ENCODE measurements at places on chromosomes 3 and 15. TPM values are rescaled to one million over a fixed set of nuclear protein-coding genes. Genes with fewer than 3 reads are reported as not detected.

The CKMT1A gene
- not detected for total RNA-seq

The GOLGA6D gene
- 0.27 TPM for total RNA-seq

The FAM81A gene
- total RNA-seq = not detected

The SGO1 gene
- 0.68 TPM for total RNA-seq

The GABRB3 gene
- not detected for total RNA-seq

The PCYT1A gene
- 47.5 TPM for total RNA-seq

GRCh38 chr3:170711786-170712185, 125.9 kb upstream of the SLC7A14 start:
- no peak for DNase-seq

GRCh38 chr3:70546679-70547078, 234.2 kb upstream of the MDFIC2 start:
- DNase-seq = no peak

DNA sequence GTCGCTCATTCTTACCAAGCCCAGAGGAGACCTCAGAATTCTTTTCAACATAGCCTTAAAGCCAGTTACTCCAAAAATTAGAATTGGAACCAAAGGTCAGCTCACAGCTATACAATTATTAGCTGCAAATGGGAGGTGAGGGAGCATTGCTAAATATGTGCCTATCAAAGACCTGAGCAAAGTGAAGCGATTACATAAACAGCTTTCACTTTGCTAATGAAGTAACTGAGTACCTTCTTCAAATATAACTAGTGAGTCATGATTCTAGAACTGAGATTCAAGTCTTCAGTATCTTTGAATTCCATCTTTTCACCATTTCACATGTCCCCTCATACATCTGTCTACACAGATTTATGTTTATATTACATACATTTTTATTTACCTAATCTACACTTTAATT, 122.6 kb downstream of the P2RY1 start:
- DNase-seq = no peak

DNA sequence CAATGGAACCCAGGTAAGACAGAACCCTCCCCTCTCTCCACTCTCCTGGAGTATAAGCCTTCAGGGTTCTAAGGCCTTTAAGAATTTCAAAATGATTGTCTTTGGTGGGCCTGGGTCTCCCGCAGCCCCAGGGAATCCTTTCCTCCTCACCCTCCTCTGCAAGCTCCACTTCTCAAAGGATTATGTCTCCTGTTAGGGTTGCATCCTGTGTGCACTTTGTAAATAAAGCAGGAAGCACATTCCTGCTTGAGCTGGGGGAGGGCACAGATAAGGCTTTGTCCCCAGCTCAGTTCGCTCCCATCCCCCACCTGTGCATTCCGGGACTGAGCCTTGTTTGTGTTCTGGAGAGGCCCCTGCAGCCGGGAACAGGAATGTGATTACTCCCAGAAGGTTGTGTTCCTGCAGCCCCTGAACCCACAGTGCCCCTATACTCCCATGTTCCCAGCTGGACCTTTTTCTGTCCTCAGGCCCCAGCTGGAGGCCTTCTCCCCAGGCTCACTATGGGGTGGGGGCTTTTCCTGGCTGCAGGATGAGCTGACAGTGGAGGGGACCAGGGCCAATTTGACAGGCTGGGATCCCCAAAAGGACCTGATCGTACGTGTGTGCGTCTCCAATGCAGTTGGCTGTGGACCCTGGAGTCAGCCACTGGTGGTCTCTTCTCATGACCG, 9.5 kb downstream of the TYRO3 start:
- DNase-seq = no peak

- DNase-seq = no peak
Observed at GRCh38 chr15:66514586-66514985, 9.5 kb downstream of the ZWILCH start.

GRCh38 chr15:57059026-57059660, 140.7 kb downstream of the TCF12 start:
- DNase-seq = no peak

DNA sequence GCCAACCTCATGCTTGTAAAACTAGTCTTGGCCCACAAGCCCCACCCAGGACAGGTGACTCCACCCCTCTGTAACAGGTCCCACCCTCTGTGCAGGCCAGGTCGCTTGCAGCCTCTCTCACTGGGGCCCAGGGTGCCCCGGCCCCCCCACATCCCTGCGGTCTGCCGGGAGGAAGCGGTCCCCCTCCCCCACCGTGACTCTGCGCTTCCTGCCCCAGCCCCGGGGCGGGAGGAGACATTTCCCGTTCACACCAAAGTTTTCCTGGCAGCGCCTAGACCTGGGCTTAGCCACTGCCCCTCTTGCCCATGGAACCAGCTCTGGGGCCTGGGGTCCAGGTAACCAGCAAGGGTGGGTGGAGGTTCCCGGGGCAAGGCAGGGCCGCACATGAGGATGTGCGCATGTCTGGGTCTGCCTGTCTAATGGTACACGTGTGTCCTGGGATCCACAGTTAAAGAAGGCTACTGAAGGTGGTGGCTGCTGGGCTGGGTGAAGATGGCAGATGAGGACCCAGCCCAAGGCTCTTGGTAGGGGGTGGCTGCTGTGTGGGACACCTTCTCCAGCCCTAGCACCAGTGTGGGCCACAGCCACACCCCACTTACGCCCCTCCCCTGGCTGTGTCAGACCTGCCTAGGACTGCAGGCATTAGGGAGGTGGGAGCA, 8.4 kb downstream of the NBEAL2 start:
- DNase-seq = peak; percentile 85

- no peak for DNase-seq
Observed at GRCh38 chr3:13144163-13145023, 71.2 kb upstream of the IQSEC1 start.

GRCh38 chr3:31014317-31015040, 120.0 kb upstream of the GADL1 start:
- no peak for DNase-seq

GRCh38 chr15:78995921-78996893, 51.4 kb upstream of the CTSH start:
- no peak for DNase-seq

DNA sequence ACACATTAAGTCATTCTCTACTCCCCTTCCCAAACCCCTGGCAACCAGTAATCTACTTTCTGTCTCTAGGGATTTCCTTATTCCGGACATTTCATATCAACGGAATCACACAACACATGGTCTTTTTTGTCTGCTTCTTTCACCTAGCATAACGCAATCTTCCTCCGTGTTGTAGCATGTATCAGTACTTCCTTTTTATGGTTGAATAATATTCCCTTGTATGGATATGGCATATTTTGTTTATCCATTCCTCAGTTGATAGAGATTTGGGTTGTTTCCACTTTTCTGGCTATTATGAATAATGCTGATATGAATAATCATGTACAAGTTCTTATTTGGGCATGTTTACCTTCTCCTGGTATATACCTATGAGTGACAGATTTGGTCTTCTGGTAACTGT, 63.1 kb downstream of the TRANK1 start:
- DNase-seq = no peak

DNA sequence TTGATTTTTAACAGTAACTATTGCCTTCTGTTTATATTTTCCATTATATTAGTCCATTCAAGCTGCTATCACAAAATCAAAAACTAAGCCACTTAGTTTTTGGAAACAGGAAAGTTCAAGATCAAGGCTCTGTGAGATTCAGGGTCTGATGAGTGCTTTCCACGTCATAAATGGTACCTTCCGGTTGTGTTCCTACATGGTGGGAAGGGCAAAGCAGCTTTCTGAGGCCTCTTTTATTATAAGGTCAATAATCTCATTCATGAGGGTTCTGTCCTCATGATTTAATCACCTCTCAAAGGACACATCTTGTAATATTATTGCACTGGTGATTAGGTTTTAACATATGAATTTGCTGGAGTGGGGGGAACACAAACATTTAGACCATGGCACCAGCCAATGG, 152.0 kb downstream of the VGLL3 start:
- no peak for DNase-seq

DNA sequence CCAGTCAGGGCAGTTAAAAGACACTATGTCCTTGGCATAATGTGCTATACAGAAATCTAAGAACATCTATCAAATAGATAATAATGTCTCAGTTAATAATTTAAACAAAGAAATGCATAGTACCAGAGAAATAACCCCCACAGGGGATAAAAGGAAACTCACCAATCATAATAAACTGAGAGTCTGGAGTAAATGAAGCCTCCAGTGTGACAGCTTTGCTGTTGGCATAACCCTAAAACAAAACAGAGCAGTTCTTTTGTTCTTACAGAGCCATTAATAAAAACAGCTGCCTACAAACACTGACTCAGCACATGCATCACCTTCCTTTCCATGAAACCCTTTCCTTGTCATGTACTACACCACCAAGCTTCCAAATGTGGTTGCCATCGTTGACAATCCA, 13.5 kb downstream of the PPM1M start:
- DNase-seq = no peak

GRCh38 chr3:23068016-23068728, 135.0 kb upstream of the UBE2E2 start:
- no peak for DNase-seq

- DNase-seq = no peak
Observed at GRCh38 chr15:73482166-73482565, 39.2 kb downstream of the REC114 start.

DNA sequence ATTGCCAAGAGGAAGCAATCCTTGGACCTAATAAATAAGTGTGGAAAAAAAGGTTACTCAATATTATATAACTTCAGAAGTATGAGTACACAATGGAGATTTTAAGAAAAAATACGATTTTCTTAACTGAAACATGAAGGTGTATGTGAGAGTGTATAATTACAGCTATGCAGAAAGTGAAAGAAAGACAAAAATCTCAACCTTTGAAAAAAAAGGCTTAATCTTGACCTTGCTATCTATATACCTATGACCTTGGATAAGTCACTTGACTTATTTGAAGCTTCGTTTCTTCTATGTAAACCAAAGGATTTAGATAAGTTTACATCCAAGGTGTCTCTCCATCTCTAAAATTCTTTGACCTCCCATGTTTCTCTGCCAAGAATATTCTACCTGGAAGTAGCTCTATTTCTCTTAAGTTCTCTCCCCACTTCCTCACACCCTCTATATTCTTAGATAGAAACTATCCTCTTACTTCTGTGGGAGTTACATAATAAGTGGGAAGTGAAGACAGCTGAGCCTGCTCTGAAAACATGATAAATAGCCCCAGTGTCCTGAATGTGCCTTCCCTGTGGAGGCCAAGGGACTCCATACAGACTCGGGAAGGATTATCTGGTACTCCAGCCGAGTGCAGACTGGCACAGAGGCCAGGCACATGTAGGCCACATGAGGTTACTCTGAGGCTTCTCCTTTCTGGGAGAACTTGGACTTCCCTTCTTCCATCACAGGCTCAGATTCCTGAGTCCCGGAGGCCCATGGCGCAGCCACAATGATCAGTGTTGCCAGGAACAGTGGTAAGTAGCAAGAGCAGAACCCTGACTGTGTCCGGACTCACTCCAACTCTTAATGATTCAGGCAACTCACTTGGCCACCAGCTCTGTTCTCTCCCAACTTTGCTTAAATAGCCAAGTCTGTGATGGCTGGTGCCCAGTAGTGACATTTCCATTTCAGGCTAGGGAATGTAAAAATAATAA, 166.8 kb upstream of the COL8A1 start:
- no peak for DNase-seq

- no peak for DNase-seq
Observed at GRCh38 chr15:85753791-85754452, 40.8 kb downstream of the KLHL25 start.

DNA sequence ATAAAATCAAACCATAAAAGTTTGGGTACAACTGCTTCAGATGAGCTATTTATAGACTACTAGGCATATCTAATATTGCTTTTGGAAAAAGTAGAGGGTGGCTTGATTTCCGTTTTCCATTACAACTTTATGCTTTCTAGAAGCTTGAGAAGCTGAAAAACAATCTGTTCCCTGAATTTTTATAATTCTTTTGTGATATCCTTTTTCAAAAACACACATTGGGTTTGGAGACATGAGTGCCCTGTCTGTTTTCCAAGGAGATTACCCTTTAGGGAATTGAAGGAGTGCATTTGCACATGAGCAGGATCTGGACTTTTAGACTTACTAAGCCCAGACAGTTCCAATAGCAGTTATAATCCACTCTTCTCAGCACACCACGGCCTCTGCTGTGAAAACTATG, 49.5 kb upstream of the FILIP1L start:
- no peak for DNase-seq

DNA sequence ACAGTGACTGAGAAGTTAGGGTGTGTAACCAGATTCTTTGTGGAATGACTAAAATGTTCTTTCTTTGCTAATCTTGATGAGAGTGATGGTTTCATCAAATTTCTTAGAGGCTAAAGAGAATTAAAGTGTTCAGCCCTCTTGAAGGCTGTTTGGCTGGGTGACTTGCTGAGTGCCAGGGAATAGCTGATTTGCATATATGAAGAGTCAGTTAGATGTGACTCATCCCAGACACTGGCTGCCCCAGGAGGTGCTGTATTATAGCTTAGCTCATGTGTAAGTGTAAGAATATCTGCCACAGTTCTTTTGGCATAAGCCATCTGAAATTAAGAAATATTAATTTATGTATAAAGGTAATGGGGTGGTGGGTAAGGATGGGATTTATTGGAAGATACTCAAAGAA, 535.1 kb downstream of the NLGN1 start:
- no peak for DNase-seq

DNA sequence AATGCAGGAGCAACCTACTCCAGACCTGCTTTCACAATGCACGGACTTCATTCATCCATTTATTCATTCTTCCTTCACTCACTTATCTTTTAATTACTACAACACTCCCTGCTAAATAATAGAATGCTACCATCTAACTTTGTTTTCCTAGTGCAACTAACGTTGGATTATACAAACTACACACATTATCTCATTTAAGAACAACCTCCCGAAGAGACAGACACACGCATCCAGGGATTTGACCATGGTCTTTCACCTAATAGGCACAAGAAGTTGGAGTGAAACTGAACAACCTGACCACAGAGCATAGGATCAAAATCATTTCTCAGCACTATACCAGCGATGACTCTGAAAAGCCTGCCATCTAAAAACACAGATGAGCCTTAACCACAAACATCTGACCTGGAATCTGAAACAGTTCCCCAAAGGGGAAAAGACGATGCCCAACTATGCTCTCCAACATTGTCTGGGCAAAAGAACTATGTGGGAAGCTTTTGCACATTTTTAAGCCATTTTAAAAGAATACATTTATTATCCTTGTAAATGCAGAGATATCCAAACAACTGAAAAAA, 21.0 kb downstream of the ZNF385D start:
- DNase-seq = no peak

GRCh38 chr3:42387802-42388651, 22.4 kb downstream of the LYZL4 start:
- peak; percentile 72 for DNase-seq

DNA sequence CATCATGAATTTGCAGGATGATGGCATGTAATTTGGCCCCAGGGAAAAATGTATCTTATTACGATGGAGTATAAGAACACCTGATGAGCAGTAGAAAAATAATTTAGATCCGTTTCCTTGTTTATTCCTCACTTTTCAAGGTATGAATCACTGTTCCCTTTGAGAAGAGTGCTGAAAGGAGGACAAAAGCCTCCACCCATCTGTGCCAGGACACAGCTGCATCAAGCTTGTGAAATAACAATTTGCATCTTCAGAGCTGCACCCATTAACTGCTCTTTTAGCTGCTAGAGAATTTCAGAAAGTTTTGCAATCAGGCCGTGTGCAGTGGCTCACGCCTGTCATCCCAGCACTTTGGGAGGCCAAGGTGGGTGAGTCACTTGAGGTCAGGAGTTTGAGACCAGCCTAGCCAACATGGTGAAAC, 9.6 kb downstream of the CLDND1 start:
- no peak for DNase-seq

Measured in naive thymus-derived CD4-positive, alpha-beta T cell (primary cell).